ENCODE measurements at places on chromosomes 5 and 9.
A peak's percentile ranks its signal among the peaks of the same experiment; 100 is the strongest.

DNA sequence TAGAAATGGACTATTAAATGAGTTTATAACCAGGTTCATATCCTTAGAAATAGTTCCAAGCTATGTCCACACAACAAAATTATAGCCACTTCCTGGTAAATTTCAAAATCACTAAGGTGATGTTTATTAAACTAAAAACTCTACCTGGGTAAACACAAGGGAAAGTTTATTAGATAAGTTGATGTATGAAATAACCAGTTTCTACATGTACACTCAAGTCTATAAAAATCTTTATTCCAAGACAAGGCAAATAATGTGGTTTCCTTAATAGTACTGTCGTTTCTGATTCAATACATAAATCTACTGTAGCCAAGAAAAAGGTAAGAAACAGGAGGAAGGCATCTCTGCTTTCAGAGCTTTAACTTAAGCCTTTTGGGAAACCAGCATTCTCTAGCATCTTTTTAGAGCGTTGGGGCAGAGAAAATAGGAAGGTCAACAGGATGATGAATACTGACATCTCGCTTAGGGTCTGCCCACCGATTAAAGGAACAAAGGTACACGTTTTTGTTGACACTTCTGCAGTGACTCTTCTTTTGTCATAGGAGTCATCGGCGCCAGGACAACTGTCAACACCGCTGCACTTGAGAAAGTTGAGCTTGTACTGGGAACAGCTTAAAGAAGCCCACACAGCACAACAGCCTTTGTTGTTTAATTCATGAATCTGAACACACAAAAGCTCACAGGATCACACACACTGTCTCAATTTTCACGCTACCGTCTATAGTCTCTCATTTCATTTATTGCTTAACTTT lies 513.6 kb downstream of the SLCO4C1 start:
- DNase-seq: no peak

DNA sequence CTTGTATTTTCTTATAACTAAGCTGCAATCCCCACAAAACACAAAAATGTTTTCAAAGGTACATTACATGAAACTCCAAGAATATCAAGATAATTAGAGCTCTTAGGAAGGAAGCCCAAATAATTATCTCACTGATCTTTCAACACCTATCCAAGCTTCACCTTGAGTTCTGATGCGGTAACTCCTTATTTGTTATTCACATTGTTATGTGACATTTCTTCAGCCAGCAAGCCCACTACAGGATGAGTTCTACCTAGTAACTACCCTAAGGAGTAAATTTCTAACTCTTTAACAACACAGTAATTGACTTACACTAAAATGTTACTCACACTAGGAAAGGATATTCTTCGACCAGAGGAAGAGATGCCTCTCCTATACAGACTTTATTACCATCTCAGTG lies 9.9 kb downstream of the NR6A1 start:
- DNase-seq: no peak

- no peak for DNase-seq
Observed at GRCh38 chr9:89256225-89256624, 54.8 kb upstream of the CKS2 start.

- DNase-seq: no peak
Observed at GRCh38 chr5:104139840-104140239, 577.3 kb upstream of the NUDT12 start.

DNA sequence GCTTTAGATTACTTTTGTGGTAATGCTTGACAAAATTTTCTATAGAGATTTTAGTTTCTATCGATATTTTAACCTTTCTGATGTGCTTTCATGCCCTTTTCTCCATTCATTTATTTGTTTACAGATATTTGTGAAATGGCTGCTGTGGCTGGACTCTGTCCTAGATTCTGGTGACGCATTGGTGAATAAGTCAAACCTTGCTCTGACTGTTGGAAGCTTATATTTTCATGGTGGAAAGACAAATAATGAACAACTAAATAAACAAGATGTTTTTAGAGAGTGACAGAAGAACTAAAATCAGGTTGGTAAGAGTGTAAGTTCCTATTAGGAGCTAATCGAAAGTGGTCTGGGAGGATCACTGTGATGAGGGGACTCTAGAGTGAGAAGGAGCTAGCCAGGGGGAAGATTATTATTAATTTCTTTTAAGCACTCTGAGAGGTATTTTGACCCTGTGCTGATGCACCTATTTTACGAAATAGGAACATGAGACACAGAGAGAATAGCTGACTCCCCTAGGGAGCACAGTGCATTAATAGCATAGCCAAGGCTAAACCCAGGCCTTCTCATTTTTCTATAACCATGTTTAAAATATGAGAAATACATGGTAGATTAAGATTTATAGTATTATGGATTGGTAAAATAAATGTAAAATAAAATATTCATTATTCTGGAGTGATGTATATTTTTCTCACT lies 411.9 kb upstream of the ARRDC3 start:
- no peak for DNase-seq

GRCh38 chr9:122125509-122126330 lies 32.6 kb upstream of the TTLL11 start:
- no peak for DNase-seq

- peak; percentile 50 for DNase-seq
Observed at GRCh38 chr9:132804576-132805295, 73.3 kb downstream of the AK8 start.

DNA sequence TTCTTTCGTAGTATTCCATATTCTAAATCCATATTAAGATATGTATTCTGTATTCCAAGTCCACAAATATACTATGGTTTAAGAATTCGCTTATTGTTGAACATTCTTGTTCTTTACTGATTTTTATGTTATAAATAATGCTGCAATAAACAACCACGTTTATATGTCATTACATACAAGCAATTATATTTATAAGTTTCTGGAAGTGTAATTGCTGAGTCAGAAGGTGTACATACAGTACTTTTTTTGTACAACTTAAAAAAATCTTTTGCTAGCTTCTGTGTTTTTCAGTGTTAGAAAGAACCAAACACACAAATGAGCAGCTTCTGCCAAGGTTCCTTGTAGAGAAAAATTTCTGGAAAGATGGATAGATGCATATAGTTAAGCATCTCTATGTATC lies 48.6 kb upstream of the TNFAIP8 start:
- DNase-seq: no peak

DNA sequence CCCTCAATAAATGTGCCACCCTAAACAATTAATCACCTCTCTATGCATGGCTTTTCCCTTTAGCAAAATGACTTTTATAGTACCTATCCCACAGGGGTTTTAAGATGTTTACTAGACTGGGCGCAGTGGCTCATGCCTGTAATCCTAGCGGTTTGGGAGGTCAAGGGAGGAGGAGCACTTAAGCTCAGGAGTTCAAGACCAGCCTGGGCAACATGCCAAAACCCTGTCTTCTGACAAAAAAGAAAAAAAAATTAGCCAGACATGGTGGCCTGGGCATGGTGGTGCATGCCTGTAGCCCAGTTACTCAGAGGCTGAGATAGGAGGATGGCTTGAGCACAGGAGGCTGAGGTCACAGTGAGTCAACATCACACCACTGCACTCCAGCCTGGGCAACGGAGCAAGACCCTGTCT lies 13.5 kb downstream of the SH3TC2 start:
- DNase-seq: no peak

- no peak for DNase-seq
Observed at GRCh38 chr9:12813960-12814876, 39.4 kb downstream of the LURAP1L start.

DNA sequence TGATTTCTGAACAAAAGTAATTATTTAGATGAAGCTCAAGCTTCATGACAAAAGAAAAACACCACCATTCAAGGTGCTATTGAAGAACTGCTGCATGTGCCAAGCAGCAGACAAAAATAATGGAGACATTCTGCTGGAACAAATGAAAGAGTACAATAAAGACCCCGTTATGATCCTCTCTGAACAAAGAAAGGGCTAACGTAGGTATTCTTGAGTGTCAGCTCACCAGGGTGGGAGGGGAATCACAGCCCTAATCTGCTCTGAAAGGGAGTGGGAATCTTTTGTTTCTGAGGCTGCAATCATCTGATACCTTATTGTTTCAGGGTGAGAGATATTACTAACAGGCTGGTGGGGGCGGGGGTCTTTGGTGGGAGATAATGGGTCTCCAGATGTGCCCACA lies 15.4 kb downstream of the CEMIP2 start:
- DNase-seq: no peak

DNA sequence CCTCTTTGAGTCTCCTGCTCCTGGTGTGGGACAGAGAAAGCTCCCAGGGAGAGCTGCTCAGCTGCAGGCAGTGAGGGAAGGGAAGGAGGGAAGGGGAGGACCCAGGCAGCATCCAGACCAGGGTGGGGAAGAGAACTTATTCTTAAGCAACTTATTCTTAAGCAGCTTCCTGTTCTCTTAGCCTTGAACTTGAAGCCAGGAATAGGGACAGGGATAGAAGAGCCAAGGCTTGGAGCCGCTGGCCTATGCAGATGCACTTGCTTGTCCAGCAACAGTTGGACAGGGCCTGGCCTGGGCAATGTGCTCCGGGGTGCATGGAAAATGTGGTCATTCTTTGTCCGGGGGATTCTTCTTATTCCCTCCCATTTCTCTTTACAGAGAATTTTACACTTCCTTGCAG lies 31.4 kb upstream of the SPTLC1 start:
- no peak for DNase-seq

DNA sequence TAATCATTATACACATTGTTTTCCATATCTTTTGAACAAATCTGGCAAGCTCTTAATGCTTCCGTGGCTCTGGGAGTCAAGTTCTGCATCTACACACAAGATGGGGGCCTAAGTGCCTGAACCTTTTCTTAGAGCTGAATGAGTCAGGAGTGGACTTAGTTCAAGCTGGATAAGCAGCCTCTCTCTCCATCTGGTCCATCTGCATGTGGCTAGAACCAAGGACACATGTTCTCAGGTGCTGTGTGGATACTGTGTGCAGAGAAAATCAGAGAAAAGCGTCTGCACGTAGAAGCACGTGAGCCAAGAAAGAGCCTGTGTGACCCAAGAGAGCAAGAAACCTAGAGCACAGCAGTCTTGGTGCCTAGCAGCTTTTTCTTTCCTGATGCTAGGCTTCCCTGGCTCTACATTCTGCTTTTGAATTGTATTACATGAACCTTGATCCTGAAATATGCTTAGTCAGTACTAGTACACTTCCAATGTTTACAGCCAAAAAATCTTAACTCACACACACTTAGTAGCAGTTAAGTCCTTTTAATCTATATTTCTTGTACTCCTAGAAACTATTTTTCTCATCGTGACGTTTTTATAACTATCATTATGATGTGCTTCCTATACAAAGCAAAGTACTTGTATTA lies 1798.9 kb downstream of the MAT2B start:
- DNase-seq: no peak

- DNase-seq: no peak
Observed at GRCh38 chr5:41721516-41721915, 148.7 kb downstream of the OXCT1 start.

- no peak for DNase-seq
Observed at GRCh38 chr5:168552146-168552545, 23.0 kb downstream of the FBLL1 start.

GRCh38 chr9:16434526-16434925 lies 435.9 kb downstream of the BNC2 start:
- no peak for DNase-seq

- no peak for DNase-seq
Observed at GRCh38 chr5:135271533-135272310, 127.3 kb downstream of the MACROH2A1 start.

DNA sequence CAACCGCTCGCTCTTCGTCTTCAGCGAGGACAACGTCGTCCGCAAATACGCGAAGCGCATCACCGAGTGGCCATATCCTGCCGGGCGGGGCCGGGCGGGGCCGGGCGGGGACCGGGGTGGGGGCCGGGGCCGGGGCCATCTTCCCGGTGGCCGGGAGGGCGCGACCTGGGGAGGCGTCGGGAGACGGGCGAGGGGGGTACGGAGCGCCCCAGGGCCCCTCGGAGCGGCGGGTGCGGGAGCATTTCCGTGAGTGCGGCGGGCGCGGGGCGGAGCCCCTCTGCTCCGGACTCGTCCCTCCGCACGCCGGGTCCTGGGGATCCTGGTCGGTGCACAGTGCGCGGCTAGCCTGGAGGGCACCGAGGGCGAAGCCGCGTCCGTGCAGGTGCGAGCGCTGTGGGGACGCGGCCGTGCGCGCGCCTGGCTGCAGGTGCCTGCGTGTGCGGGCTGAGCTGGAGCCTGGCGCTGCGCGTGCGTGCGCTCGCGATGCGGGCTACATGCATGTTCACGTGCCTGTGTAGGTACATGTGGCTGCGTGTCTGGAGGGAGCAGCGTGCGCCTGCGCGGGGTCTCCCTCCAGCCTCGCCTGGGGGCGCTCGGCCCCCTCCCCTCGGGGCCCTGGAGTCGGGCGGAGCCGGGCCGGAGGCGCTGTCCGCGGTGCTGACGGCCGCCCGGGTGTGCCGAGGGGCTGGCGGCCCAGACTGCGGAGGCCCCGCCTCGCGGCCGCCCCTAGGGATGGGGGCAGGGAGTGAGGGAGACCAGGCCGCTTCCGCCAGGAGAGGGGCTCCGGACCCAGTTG lies 762 bp downstream of the CACNA1B start:
- DNase-seq: peak; percentile 43

DNA sequence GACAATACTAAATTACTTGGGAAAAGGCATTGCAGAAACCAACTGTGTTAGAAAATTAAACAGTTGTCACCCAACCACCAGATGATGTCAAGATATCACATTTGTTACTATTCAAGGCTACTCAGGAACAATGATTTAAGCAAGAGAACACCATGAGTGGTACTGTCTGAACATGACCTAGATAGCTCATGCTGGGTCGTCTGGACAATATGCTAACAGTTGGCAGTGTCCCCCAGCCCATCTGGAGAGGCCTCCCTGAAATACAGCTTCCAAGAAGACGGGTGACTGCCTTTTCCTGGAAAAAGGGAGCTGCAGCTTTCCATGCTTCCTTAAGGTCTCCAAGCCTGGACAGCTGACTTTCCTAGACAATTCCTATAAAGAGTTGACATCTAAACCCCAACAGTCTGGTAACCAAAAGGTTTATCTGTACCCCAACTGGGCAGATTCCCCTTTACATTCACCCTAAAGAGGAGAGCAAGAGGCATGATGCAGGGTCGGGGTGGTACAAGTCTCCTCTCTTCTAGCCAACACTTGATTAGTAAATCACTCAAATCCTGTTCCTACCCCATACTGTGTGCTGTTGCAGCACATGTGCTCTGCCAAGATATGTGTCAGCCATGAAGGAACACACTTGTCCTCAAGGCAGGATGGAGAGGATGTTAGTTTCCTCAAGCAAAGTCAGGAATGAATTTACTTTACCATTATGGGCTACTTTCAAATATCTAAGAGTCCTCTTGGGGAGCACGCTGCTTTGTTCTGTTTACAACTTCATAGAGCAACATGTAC lies 433.0 kb downstream of the PDE4D start:
- DNase-seq: no peak

DNA sequence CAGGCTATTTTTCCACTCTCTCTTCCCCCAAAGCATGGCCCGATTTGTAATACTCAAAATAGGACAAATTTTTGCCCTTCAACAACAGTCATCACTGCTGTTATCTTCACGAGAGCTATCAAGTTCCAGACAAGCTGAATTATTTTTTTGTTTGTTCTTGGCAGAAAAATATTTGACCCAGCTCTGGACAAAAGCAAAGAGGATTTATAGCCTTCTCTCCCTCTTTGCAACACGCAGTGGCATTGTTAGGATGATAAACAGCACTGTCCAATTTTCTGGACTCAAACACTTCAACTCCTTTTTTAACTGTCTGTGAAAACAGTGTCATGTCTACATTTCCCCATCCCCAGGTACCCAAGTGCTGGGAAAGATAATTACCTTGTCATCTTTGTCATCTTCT lies 160.3 kb downstream of the SLF1 start:
- DNase-seq: no peak

GRCh38 chr5:43305948-43306565 lies 7.2 kb downstream of the HMGCS1 start:
- peak; percentile 42 for DNase-seq
